ENCODE measurements at places on chromosomes 6 and 20.

DNA sequence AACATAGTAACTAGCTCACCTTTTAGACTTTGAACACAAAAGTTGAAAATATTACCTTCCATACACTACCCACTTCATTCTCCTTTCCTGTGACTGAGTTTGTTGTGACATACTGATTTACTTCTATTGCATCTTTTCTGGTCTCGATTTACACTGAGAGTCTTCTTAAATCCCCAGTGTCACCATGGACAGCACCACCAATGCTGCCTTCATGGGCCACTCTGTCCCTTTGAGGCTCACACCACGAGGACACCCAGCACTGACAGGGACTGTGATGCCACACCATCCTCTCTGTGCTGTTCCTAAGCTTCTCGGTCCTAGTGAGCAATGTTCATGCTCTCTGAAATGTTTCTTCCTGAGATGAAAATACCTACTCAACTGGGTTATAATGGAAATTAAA lies 337.1 kb upstream of the IRAK1BP1 start:
- DNase-seq = no peak

GRCh38 chr6:135062735-135063134 lies 8.1 kb upstream of the HBS1L start:
- DNase-seq = no peak

DNA sequence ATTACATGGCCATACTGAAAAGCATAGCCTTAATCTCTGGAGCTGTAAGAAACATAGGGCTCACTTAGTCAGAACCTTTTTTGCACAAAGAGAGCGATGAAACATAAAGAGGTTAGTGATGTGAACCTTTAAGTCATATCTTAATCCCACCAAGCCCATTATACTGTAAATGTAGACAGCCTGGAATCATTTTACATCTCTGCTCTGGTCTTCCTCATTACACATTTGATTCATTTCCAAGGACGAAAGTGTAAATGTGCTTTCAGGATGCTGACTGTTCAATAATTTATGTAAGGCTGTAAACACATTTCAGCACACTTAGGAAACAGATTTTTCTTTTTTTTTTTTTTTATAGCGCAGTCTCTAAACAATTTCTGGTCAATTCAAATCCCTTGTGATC lies 131.3 kb upstream of the B3GAT2 start:
- no peak for DNase-seq

DNA sequence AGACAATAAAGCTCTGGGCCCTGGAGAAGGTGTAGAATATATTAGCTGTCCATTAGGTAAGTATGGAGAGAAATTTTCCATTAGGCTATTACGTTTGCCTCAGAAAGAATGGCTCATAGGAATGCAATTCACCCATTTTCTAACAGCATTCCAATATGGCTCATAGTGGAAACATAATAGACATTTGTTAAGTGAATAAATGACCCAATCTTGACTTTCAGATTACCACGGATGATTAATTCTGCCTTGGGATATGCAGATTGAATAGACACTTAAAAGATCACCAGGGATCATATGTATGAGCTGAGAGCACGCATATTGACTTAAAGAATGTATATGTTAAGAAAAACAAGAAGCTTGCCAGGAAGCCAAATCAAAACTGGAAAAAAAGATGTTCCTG lies 209.1 kb upstream of the CDYL start:
- no peak for DNase-seq

DNA sequence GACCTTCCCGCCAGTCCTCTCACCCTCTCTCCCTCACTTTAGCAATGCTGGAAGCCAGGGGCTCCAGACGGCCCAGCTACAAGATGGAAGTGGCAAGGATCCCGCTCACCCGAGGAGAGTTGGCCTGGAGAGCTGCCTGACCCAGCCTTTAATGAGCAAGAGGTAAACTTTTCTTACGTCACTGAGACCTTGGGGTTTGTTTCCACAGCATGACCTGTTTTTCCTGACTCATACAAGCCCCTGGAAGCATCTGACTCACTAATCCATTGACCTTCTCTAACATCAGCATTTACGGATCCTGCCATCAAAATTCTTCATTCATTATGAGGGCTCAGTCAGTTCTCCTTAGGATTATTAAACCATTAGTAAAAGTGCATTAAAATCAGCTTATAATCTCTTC lies 120.4 kb downstream of the MYLK4 start:
- DNase-seq = no peak

DNA sequence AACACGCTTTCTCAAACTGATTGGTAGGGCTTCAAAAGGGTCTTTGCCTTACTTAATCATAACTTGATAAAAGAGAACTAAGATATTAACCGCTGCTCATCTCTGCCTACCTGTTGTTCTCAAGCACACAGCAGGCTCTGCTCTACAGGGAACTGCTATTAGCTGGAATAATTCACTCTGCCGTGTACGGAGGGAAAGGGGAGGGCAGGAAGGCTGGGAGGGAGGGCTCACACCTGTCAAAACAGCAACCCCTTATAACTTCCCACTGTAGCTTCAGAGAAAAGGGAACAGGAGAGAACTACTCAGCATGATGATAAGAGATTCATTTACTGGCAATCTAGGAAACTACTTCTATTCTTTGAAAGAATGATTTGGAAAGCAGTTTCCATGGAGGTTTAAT lies 75.1 kb downstream of the ZMYND8 start:
- DNase-seq = no peak

All from SIG-M5 (cell line).